ENCODE measurements at places on chromosomes 3 and 15. TPM values are rescaled to one million over a fixed set of nuclear protein-coding genes. Genes with fewer than 3 reads are reported as not detected.

Gene SLC28A1
- not detected for total RNA-seq

Gene CXCR6
- 91.7 TPM for total RNA-seq

Gene TTLL13
- 1.4 TPM for total RNA-seq

Gene MAGI1
- total RNA-seq: 0.49 TPM

Gene VILL
- total RNA-seq: 18.4 TPM

Gene SEMA3F
- total RNA-seq: not detected

Gene SUCNR1
- total RNA-seq: not detected

Gene DAZL
- total RNA-seq: not detected

Gene SLC38A3
- total RNA-seq: not detected

Gene CCR1
- 78.2 TPM for total RNA-seq

Gene NEK10
- 1.4 TPM for total RNA-seq

Gene TYRO3
- total RNA-seq: 1.5 TPM

Gene SLC35G2
- 0.80 TPM for total RNA-seq

Gene LRRC15
- not detected for total RNA-seq

Gene TMEM207
- not detected for total RNA-seq

Gene GHSR
- not detected for total RNA-seq

Gene FSD2
- total RNA-seq: not detected

Gene ADAMTS7
- 0.15 TPM for total RNA-seq

Gene SRGAP3
- total RNA-seq: 1.3 TPM

Gene SOX14
- total RNA-seq: not detected

Gene TBL1XR1
- 156 TPM for total RNA-seq

Gene KLF15
- not detected for total RNA-seq

Gene PIK3R4
- total RNA-seq: 27.8 TPM

Gene HHATL
- total RNA-seq: not detected

Gene GPR149
- total RNA-seq: not detected

Gene TMEM212
- total RNA-seq: not detected
